ENCODE measurements at places on chromosomes 5 and 9.
A peak's percentile ranks its signal among the peaks of the same experiment; 100 is the strongest.

DNA sequence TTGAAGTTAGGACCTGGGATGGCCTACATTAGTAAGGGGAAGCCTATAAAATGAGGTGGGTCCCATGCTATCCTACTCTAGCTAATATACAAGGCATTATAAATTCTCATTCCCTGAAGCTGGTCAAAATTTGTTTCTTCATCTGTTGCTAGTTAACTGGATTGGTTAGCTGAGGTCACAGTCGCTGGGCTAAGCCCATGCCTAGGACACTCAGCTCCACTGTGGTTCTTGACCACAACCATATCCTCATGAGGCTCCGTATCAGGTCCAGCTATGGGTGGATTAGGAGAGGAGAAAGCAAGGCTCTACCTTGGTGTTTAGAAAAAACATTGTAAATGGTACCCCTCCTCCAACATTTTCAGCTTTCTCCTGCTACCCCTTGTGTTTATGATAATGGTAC, 52.8 kb upstream of the RAI14 start:
- no peak for DNase-seq

DNA sequence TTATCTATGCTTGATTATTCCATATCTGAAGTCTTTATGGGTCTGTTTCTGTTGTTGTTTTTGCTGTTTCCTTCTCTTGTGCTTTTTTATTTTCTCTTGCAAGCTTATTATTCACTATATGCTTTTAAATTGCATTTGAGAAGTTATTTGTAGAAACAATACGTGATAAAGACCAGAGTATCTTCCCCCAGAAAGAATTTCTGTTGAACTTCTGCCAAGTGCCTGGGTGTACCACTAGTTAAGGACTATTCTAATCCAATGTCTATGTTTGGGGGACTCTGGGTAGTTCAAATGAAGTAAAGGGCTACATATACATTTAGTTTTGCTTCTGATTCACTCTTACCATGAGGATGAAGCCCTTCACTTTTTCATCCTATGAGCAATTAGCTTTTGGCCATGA, 54.3 kb downstream of the SLF1 start:
- DNase-seq = no peak

DNA sequence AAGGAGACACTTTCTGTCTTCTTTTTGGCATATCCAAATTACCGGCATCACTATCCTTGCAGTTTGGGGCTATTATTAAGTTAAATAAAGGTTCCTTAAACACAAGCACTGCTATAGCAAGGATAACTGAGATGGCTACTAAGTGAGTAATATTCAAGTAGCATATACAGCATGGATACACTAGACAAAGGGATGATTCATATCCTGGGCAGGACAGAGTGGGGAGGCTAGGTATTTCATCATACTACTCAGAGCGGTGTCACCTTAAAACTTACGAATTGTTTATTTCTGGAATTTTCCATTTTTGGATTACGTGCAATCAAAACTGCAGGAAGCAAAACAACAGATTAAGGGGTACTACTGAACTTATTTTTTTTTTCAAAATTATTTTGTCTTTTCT, 54.1 kb downstream of the FER start:
- peak; percentile 93 for DNase-seq

DNA sequence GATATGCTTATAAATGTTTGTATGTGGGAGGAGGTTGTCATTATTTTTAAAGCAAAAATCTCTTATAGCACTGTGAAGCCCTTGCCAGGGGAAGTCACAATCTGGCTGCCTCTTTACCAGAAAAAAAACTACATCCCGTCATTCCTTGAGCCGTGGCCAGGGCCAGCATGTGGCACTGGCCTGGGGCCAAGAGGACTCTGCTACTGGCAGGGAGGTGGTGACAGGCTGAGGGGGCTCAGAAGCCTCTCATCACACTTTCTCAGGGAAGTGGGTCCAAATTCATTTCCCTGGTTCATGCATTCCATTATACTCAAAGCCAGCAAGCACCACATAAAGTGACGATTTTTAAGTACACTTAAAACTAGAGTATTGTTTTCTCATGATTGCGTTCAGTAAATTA, 457.3 kb downstream of the ZNF608 start:
- no peak for DNase-seq

GRCh38 chr5:2147504-2148311, 265.0 kb upstream of the IRX4 start:
- no peak for DNase-seq

DNA sequence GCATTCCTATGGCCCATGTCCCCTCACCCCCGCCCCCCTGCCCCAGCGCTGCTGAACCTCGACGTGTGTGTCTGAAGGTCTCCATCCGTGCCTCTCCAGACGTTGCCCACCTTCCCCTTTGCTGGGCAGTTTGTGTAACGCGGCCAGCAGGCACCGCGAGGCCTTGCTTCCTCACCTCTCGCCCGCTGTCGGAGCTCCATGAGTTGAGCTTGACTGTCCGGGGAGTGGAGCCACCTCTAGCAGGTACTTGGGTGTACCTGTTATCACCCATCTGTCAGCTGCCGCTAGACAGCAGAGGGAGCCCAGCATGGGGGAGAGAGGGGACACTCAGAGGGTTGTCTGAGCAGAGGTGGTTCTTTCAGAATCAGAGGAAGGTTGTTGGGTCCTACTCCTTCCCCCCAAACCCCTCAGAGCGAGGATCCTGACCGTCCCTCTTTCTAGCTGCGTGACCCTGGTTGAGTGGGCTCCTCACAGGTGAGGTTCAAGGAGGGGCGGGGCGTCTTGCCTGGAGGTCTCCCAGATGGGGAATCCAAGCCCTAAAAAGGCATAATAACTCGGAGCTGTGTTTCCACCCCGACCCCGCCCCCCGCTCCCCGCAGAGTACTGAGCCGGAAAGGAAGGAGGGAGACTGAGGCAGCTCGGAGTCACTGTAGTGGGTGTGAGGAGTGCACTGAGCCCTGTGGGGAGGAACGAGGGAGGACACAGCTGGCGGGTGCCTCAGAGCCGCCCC, 184.7 kb downstream of the C9orf50 start:
- DNase-seq = no peak

- DNase-seq = no peak
Observed at GRCh38 chr9:18299449-18299848, 174.5 kb upstream of the ADAMTSL1 start.

- no peak for DNase-seq
Observed at GRCh38 chr9:131721076-131721475, 18.8 kb downstream of the RAPGEF1 start.

DNA sequence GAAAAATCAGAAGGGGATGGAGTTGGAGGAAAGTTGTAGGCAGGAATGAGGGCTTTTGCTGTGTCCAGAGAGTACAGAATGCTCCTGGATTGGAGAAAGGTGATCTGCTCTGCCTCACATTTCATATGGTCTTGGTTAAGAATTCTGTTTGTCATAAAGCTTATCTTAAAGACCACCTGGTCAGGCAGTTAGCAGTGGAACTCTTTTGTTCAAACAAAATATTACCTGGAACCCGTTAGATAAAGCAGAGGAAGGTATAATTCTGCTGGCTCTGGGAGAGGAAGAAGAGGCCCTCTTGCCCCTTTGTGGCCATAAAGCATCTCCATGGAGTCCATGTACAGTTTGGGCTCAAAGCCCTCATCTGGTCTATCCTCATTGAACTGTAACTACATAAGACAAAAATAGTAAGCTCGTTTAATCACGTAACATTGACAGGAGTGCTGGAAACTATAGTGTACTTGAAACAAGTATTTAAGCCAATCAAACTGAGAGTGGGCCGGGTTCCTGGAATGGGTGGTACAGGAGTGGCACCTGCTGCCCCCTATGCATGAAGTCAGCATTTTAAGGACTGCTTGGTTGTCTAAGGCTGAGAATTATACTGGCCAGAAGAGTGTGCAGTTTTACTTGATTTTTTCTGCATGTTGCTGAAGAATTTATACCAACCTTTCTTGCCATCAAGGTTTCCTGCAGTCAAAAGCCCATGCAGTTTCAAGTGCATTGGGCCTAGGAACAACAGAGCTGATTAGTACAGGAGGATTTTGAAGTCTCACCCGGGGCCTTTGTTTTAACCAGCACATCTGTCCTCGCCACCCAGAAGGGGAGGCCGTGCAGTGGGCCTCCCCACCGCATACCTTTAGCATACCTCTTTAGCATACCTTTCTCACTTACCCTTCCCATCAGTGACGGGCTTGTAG, 39.9 kb downstream of the STXBP1 start:
- DNase-seq = no peak

- DNase-seq = no peak
Observed at GRCh38 chr5:78567617-78568016, 81.0 kb downstream of the LHFPL2 start.

GRCh38 chr9:93008457-93008856, 50.0 kb upstream of the SUSD3 start:
- DNase-seq = no peak

DNA sequence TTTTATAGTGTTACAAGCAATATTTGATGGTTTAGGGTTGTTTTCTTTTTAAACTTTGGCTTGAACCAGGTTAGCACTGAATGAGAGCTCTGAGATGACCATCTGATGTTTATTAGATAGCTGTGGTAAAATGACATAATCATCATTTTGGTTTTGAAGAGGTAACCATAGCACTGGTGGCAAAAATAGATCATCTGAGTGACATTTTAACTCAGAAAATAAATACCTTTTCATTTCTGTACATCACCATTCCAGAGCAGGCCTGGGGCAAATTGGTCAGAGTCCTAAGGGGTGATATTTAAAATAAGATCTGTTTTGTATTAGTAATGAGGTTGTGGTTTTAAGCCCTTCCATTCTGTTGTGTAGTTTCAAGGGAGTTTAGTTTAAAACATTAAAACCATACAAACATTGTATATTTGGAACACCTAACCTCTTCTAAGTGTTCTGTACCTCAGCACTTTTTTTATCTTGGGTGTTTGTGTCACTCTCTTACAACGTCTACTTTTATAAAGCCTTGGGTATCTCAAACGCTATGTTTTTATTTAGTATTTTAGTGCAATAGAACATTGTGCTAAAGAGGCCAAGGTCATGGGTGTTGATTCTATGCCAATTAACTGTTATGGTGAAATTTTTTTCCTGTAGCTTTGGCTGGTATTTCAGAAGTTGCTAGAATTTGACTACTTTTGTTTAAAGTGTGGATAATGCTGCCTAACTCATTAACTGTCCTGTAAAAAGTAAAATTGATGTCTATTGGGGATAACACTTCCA, 166.1 kb downstream of the CD180 start:
- DNase-seq = peak; percentile 64

- DNase-seq = no peak
Observed at GRCh38 chr5:151427258-151427657, 20.1 kb upstream of the SLC36A1 start.

DNA sequence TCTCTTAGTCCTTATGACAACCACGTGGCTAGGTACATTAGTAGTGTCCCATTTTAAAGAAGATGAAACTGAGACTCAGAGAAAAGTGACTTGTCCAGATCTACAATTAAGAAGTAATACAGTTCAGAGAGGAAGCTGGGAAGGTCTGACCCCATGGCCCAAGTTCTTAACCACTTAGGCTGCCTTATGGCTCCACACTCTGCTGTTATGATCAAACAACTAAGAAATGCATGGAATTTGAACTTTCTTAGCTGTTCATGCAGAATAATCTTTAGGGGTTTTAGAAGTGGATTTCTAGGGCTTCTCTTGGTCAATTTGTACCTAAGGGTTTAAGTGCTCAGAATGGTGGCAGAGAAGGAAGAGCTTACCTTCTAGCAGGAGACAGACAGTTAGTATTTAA, 128.0 kb upstream of the MSX2 start:
- DNase-seq = peak; percentile 14

GRCh38 chr5:115415143-115415491, 118.7 kb upstream of the CCDC112 start:
- peak; percentile 79 for DNase-seq

- DNase-seq = no peak
Observed at GRCh38 chr5:114419067-114419388, 57.2 kb downstream of the KCNN2 start.

DNA sequence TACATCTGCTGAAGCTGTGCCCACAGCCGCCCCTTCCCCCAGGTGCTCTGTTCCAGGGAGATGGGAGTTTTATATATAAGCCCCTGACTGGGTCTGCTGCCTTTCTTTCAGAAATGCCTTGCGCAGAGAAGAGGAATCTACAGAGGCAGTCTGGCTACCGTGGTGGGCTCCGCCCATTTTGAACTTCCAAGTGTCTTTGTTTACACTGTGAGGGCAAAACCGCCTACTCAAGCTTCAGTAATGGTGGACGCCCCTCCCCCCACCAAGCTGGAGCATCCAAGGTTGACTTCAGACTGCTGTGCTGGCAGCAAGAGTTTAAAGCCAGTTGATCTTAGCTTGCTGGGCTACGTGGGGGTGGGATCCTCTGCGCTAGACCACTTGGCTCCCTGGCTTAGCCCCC, 41.3 kb downstream of the RANBP17 start:
- DNase-seq = no peak

Data from GM23248 (cell line).